ENCODE measurements at places on chromosomes 12 and 14.

- DNase-seq, result no peak
Measured at GRCh38 chr14:104239861-104240301, 101.5 kb downstream of the KIF26A start.

GRCh38 chr12:48557919-48558318 is 11.9 kb downstream of the LALBA start:
- DNase-seq, result no peak

- no peak for DNase-seq
Measured at GRCh38 chr12:65986047-65986446, 144.5 kb downstream of the LLPH start.

GRCh38 chr14:83164016-83164415 is 1630.4 kb upstream of the SEL1L start:
- peak; percentile 43 for DNase-seq

DNA sequence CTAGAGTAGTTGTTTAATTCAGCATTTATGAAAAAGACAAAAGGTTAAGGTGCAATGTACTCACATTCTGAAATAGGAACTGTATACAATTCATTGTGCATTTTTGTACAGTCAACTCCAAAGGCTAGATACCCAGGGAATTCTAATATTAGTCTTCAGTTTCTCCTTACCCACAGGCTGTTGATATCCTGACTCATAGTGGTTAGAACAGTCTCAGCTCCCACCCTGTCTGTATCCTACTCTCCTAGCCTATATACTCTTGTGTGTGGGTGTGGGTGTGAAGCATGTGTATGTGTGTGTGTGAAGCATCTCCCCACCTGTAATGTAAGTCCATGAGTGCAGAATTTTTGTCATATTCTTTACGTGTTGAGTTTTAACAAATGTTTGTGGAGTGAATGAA is 229.5 kb downstream of the NAV3 start:
- peak; percentile 74 for DNase-seq

GRCh38 chr12:101929365-101930041 is 52.1 kb downstream of the DRAM1 start:
- DNase-seq, result no peak

DNA sequence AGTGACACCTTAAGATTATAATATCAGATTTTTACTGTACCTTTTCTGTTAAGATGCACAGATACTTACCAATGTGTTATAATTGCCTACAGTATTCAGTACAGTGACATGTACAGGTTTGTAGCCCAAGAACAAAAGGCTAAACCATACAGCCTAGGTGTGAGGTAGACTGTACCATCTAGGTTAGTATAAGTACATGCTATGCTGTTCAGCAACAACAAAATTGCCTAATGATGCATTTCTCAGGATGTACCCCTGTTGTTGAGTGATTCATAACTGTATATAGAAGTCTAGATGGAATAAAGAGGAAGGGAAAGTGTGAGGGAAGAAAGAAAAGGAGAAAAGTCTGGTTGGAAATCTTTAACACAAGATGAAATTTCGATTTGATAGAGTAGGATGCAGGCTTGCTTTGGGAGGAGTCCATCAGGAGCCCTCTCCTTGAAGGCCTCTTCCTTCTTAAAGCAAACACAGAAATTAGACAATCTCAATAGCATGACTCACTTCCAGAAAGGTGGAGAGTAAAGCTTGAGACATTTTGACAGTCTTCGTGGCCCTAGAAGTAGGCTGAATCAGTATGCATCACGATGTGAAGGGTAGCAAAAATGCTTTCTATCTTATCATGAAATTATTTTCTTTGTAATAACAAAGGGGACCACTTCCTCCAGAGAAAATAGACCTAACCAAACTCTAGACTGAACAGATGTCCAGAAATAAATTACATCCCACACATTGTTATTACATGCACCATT is 191.5 kb downstream of the SYT1 start:
- DNase-seq, result peak; percentile 96

DNA sequence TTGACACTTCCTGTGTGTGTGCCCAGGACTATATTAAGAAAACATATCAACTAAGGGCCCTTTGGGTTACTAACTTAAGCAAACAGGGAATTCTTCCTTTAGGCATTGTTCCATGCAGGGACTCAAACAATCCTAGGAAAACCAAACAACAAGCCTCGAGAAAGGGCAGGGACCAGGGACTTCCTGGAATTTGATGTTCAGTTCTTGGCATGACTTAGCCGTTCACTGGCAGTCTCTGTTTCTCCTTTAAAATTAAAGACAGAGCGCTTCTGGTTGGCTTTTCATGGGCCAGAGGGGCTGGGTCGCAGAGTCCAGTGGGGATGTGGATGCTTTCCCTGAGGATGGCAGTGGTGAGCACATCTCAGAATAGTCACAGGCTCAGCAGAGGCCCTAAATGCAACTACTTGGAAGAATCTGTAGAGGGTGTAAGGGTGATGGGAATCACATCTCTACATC is 35.2 kb downstream of the RNFT2 start:
- DNase-seq, result no peak

DNA sequence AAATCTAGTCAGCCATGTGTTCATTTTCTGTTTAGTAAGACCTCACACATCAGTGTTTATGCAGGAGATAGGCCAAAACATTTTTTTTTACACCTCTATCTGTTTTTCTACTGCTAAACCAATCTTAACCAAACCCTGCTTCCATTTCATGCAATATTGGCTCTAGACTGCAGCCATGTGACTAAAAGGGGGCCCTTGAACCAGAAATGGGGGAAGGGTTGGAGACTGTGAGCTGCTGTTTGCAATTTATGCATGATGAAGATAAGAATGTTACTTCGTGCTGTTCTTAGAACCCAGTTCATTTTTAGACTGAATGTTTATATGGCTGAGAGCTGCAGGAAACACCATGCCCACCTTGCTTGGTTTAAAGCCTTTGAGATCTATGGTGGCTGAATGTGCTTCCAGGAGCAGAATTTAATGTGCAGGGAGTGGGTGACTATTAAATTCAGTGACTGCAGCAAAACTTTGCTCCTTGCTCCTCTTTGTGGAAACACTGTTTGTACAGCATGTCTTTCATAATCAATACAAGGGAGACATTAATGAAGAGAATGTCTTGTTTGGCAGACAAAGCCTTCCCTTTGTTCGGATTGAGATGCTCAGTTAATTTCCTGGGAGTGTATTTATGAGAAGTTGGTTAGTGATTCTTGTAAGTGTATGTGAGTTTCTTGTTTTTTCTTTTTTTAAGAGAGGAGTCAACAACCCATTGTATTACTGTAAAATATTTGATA is 53.6 kb downstream of the CHST11 start:
- no peak for DNase-seq

GRCh38 chr12:49403971-49404450 is 36.7 kb downstream of the SPATS2 start:
- no peak for DNase-seq

- no peak for DNase-seq
Measured at GRCh38 chr12:68001486-68002466, 12.5 kb downstream of the IFNG-AS1 start.

DNA sequence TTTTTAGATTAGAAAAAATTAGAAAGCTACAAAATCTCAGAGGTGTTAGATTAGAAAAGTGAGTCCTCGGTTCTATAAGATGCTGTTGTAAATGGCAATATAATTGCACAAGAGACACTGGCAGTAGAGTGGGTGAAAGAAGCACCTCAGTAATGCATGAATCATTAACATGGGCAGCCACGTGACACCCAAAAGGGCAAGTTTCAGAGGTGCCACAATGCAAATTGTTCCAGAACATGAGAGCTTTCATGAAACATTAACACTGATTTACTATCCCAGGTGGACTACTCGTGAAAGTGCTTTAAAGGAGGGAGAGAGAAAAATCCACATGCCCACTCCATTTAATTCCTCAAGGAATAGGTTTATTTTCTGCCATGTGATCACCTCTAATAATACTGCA is 108.4 kb downstream of the PTPRR start:
- no peak for DNase-seq

DNA sequence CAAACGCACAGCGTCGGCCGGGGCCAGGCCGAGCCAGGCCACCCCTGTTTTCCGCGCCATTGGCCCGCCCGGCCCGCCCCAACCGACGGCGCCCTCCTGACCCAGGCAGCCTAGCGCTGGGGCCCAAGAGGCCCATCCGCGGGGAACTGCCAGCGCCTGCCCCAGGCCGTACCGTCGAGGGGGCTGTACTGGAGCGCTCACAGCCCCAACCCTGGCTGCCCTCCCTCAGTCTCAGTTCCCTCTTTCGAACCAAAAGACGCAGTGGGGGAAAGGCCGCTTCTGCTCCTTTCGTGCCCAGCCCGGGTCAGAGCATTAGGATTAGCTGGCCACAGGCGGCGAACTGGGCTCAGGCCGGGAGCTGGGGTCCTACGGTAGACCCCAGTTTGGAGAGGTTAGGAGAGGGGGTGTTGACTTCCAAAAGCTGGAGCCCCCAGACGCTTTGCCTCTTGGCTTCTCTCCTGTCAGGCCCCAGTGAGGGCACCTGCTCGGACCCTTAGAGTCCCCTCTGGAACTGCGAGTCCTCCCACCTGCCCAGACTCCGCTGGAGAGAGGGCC is 1.9 kb downstream of the NKX2-1 start:
- no peak for DNase-seq

DNA sequence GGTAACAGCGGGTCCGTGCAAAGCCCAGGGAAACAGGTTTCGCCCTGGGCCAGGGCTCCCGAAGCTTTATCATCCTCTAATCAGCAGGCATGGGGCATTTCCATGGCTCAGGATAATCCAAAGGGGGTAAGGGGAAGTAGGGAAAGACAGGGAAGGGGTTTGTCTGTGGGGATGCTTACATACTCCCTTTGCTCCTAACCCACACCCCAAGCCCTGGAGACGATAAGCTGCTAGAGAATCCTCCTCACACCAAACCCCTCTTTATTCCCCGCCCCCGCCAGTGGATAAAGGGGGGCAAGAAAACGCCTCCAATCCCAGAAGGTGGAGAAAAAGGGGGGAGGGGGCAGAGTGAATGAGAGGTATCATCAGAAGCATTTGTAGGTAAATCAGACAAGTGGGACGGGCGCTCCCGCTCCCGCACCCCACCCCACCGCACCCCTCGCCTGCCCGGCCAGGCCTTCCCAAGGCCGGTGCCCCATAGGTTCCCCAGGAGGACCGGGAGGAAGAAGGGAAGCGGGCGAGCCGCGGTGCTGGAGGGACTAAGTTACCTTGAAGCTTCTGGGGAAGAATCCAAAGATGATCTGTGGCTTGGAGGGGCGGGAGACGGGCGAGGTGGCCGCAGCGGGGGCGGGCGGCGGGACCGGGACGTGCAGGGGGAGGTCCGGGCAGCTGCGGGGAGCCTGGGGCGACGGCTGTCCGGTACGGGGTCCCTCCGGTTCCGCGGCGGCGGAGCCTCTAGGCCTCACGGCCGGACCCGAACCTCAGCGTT is 762 bp downstream of the PPP2R5E start:
- DNase-seq, result no peak

GRCh38 chr12:60269611-60270269 is 673.9 kb downstream of the SLC16A7 start:
- no peak for DNase-seq

DNA sequence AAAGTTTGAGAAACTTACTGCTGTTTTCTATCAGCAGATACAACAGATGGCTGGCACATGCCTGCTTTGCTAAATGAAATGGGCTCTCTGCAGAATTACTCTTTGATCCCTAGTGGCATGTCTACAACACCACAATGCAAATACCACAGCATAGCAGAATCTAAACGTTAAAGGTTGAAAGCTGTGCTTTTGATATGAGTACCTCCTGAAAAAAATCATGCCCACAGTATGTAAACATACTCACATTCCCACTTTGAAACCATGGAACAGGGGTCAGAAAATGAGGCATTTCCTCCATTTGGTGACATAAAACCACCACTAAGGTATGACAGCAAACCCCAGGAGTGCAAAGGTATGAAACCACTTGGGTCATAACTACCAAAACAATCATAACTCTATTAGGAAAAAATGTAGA is 7.5 kb downstream of the WIF1 start:
- no peak for DNase-seq

All from astrocyte (in vitro differentiated cells and primary cell).